ENCODE measurements at places on chromosomes 2 and 18.
A peak's percentile ranks its signal among the peaks of the same experiment; 100 is the strongest.

DNA sequence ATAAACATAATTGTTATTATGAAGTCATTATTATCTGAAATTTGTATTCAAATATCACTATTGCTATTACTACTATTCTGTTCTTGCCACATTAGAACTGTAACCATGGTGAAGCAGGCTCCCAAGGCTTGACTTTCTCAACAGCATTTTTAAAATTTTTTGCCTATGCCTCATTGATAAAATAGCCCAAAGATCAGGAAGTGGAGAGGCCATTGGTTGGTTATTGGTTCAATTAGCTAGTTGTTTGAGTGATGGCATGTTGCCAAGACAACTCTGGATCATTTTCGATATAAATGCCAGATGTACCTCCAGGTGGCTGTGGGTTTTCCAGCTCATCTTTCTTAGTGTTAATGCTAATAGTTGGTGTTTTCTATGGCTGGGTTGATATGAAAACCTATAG is 513.5 kb downstream of the TRIB2 start:
- DNase-seq: peak; percentile 3

GRCh38 chr2:140863713-140864112 is 1267.1 kb downstream of the LRP1B start:
- peak; percentile 61 for DNase-seq

GRCh38 chr2:45199973-45200372 is 190.7 kb upstream of the SIX2 start:
- DNase-seq: peak; percentile 27

DNA sequence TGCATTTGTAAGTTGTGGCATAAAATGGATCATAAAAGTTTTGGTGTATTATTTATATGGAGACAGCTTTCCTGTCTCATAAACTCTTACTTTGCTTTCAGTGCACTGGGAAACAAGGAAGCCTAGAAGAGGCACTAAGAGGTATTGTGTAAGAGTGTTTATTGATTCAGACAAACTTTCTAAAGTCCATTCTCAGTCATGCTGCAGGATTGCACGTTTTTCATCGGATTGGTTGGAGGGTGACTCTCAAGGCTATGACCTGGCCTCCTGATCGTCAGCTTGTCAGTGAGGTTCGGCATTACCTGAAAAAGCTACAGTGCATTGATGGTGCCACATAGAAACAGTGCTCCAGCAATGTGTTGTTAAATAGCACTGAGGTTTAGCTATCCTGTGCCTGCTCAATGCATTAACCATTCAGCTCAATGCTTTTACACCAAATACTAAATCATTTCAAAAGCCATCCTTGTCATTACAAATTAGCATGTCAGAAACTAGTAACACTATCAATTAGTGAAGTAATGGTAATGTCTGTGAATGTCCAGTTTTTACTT is 545.5 kb downstream of the CBLN2 start:
- no peak for DNase-seq

GRCh38 chr2:224213396-224213795 is 174.3 kb upstream of the SERPINE2 start:
- no peak for DNase-seq

DNA sequence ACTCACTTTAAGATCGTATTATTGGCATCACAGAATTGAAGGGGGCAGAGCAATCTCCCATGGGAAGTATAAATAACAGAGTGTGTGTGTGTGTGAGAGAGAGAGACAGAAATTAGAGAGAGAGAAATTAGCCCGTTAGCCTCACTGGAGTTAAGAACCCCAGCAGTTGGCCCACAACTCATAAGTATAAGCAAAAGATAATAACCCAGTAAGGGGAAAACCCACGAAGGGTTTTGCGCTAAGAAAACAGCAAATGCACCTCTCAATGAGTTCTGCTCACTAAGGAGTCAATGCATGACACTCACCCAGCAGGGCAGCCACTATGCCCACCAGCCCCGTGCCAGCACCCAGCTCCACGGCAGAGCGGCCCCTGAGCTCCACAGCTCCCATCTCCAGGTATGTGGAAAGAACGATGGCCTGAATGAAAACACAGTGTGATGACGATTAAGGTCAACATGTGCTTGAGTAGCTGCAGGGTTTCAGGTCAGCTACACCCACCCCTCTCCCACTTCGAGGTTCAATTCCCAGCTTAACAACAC is 3.6 kb downstream of the METTL21A start:
- no peak for DNase-seq

DNA sequence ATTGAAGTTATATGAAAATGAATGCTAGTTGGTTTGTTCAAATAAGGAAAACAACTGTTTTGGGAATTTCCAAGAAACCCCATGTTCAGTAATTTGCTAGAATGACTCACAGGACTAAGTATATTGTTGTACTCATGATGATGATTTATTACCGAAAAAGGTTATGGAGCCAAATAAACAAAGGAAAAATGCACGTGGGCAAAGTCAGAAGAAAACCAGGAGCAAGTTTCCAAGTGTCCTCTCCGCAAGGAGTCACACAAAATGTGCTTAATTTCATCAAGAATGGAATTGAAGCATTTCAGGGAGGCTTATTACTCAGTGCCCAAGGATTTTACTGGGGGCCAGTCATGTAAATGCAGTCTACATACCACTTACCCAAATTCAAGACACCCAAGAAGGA is 1652.4 kb upstream of the TMEFF2 start:
- DNase-seq: peak; percentile 67

GRCh38 chr2:173797586-173798263 is 167.4 kb downstream of the SP3 start:
- DNase-seq: no peak

DNA sequence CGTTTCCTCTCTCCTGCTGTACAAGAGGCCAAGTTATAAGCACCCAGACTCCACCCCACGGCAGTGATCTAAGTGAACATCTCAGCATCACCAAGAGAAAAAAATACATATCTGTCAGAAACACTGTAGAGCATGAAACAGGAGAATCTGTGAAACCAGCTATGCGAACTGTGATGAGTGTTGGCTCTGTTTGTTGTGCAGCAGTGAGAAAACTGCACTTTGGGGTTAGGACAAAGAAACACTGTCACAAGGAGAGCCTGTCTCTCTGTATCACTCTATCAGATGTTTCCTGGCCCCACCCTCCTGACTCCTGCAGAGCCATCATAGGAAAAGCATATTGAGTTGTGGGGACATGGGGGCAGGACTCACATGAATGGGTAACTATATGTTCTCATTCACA is 87.1 kb downstream of the LAMA3 start:
- DNase-seq: no peak

DNA sequence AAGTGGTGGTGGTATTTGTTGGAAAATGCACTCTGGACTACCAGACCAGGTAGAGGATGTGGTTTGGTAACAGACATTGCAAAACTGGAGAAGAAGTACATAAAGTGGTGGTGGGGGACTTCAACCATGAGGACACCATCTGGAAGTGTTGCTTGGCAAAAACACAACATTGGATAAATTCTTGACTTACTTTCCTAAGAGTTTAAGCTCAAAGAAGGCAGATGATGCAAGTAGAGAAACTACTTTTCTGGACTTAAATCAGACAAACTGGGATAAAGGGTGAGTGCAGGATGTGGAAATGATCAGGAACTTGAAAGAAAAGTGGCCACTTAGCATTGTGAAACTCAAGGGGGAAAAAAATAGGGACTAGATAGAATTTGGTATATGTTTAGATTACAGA is 487.4 kb downstream of the ZEB2 start:
- peak; percentile 73 for DNase-seq

GRCh38 chr2:15365411-15365810 is 195.7 kb downstream of the NBAS start:
- no peak for DNase-seq

- no peak for DNase-seq
Measured at GRCh38 chr2:42742740-42743658, 20.9 kb downstream of the OXER1 start.

- DNase-seq: no peak
Measured at GRCh38 chr18:58576638-58577251, 52.1 kb downstream of the ALPK2 start.

GRCh38 chr18:60982329-60982695 is 350.9 kb upstream of the CDH20 start:
- no peak for DNase-seq

- DNase-seq: no peak
Measured at GRCh38 chr2:222731201-222731621, 59.8 kb downstream of the MOGAT1 start.

GRCh38 chr2:203021991-203022390 is 7.3 kb downstream of the NBEAL1 start:
- DNase-seq: no peak

DNA sequence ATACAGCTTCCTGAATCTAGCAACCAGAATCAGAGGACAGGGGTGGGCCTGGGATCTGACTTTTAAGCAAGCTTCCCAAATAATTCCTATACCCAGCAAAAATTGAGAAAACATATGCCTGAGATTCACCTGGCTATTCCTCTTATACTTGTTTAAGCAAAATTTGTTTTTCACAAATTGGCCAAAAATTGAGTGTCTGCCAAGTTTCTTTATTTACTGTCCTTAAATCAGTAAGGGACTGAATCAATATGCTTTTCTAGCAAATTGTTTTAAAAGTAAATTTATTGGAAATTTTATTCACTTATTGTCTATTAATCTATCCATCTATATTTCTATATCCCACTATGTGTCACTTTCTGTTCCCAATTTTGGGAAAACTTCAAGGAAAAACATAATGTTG is 337.0 kb upstream of the ZNF804A start:
- DNase-seq: no peak

DNA sequence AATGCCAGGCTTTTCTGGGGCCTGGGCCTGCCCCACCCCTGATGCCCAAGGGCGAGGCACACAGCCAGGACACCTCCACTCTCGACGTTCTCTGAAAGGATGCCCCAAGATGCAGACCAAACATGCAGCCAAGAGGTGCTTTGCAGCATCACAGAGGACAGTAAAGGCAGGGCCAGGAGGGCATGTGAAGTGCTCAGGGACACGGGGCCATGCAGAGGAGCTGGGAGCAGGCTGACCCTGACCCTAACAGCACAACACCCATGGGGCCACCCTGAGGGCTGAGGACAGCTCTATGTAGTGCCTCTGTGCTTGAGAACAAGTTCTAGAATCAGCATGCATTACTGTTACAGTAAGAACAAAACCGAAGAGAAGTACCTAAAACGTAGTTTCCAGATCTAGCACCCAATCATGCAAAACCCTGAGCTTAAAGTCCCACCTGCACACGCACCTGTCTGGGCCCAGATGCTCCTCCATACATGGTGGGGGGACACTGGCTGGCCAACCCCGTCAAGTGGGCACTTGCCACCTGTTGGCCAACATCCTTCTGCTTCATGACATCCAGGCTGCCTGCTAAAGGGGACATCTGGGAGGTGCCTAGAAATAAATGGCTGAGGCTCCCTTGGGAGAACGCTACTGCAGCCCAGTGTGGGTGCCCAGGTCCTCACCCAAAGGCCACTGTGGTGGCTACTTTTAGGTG is 15.4 kb downstream of the HS6ST1 start:
- DNase-seq: no peak

DNA sequence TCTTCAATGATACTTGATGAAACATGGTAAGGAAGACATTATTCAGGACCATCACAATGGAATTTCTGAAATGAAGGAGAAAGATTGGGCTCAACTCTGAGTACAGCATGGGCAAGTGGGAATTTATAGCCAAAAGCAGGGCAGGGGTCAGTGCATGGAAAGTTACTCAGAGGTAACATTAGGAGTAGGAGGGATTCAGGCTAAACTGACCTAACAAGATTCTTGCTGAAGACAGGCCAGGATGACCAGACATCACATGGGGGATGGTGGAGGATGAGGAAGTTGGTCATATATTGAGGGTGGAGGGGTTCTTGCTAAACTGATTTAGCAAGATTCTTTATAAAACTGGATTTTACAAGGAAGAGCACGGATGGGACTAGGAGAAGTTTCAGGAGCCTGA is 489.8 kb downstream of the ADCYAP1 start:
- DNase-seq: no peak

DNA sequence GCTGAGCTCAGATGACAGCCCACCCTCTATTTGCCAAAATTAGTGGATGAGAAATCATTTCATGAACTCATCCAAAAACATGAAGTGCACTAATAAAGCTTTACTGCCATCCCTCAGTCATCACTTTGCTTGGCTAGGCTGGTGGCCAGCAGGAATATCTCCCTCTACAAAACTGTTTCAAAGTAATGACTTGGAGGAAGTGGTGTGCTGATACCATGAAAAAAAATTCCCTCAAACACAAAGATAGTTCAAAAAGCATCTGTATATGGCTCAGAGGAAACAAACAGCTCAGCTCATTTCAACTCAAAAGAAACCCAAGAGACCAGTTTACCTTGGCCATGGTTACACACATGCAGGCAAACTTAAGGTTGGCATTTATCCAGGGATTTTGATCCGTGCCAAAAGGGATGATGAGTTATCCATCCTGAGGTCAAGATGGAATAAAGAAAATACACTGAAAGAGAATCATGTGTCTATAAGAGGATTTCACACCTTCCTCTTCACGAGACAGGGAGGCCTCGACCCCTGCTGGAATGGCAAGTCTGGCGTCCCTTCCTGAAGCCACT is 18.4 kb upstream of the WIPF1 start:
- DNase-seq: peak; percentile 79

GRCh38 chr2:239433777-239434403 is 33.1 kb upstream of the HDAC4 start:
- DNase-seq: peak; percentile 59

DNA sequence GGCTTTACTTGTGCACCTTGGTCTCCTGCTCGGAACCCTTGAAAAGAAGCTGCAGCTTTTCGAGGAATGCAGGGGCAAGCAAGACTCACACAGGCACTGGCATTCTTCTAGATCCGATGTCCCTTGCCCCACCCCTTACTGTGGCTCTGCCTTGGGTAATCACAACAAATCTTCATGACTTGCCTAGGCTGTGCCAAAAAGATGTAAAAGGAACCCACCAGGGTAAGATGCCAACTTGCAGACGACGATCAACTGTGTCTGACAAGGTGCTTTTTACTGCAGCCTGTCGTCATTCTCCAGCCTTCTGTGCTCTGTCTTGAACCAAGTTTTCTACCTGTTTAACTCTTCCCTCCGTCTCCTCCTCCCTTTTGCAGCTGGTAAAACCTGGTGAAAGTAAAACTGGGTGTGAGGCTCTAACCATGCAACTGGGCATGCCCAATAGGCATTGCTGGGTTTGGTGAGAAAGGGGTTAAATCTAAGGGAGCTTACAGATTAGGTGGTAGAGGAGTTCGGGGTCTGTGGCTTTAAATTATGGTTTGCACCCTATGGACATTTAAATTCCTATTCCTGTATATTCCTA is 909 bp upstream of the NRXN1 start:
- no peak for DNase-seq

DNA sequence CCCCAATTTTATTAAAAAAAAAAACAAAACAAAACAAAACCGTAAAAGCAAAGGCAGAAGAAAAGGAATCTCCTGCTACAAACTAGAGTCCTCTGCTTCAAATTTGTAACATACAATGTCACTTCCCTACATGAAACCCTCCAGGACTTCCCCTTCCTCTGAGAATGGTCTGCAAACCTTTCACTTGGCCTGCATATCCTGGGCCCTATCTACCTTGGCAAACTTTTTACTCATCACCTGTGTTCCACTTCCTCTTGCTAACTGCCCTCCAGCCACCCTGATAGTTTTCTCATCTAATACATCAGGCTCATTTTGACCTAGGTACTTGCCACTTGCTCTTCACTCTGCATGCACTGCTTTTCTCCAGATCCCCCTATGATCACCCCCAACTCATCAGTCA is 255.5 kb downstream of the ETAA1 start:
- no peak for DNase-seq

- no peak for DNase-seq
Measured at GRCh38 chr2:18722101-18722500, 132.7 kb upstream of the NT5C1B start.

All from fibroblast of skin of right quadriceps (primary cell).